Stimulated activated CD8-positive, alpha-beta memory T cell treated with anti-CD3 and anti-CD28 coated beads, Interleukin-2, amount 100 ng/mL, for 48 hours (primary cell): ENCODE measurements at places on chromosomes 2 and 18.

GRCh38 chr18:39105104-39105503 lies 1539.5 kb upstream of the CELF4 start:
- no peak for DNase-seq

DNA sequence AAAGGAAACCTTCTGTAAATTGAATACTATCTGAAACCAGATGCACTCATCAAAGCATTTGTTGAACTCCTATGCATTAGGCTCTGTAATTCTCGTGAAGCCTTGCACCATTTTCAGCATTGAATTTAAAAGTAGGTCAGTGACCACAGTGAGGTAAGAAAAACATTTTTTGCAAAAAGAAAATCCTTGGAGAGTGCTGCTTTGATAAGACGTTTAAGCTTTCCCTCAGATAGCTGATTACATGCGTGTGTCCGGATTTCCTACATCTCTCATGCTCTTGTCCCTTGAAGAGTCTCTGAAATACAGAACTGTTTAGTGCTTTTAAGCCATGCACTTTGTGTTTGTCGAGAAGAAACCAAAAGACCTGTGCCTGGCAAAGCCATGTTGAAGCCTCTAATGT lies 113.6 kb downstream of the FMNL2 start:
- no peak for DNase-seq

DNA sequence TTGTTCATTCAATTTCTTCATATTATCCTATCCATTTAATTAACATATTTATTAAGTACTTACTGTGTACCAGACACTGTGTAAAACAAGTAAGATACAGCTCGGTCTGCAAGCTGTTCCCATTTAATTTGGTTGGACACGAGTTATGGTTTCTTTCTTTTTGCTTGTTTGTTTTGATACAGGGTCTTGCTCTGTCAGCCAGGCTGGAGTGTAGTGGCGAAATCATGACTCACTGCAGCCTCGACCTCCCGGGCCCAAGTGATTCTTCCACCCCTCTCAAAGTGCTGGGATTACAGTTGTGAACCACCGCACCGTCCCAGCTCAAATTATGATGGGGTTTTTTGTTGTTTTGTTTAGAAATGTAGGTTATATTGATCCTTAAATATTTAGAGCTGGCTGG lies 9.0 kb downstream of the CYBRD1 start:
- no peak for DNase-seq

DNA sequence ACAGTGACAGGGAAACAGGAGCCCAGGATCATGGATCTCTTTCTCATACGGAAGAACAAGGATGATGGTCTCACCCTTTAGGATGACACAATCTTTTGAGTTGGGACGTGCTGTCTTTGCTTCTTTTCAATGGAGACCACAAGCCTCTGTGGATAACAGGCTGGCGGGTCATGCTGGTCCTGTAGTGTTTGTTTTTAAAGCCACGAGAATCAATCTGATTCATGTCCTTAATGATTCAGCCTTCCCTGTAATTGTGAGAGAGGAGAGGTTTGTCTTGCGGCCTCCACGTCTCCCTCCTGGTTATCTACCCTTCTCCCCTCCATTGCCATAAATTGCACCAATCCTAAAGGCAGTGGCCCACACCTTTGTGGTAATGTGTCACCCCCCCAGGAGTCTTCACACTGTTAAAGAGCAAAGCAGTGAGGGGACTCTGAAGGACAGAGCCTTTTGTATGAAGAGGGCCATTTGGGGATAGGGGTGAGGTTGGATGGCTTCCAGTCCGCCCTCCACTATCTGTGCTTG lies 87.7 kb upstream of the TGFA start:
- DNase-seq = no peak

DNA sequence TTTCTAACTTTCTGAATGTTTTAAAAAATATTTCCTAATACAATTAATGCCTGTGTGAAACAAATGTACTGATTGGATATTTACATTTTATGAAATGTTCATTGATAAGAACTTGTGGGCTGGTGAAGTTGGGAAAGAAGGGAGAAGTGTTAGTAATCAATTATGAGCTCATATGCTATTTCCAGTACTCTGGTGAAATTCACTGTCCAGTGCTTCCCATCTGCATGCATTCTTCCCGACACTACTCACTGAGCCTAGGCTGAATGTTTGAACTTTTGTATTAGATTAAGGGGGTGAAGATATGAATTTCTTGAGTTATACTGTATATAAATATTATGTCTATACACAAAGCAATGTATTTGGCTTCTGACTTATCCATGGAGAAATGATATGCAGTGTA lies 36.0 kb downstream of the SKA1 start:
- DNase-seq = no peak

GRCh38 chr2:207338220-207338607 lies 172.5 kb upstream of the KLF7 start:
- DNase-seq = no peak

- no peak for DNase-seq
These were observed 30.3 kb downstream of the TEX44 start for GRCh38 chr2:231622963-231623362.

DNA sequence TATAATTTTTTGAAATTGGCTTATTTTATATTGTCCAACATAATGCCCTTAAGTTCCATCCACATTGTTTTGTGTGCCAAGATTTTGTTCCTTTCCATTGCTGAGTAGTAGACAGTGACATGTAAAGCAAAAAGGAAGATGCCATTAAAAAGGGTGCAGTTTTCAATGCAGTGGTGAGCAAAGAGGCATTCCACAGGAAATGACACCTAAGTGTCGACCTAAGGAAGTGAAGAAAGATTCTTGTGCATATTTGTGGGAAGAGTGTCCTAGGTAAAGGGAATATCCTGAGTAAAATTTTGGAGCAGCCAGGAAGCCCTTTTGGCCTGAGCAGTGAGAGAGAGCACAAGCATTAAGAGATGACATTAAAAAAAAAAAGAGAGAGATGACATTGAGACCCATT lies 1099.9 kb downstream of the DPP10 start:
- DNase-seq = no peak

DNA sequence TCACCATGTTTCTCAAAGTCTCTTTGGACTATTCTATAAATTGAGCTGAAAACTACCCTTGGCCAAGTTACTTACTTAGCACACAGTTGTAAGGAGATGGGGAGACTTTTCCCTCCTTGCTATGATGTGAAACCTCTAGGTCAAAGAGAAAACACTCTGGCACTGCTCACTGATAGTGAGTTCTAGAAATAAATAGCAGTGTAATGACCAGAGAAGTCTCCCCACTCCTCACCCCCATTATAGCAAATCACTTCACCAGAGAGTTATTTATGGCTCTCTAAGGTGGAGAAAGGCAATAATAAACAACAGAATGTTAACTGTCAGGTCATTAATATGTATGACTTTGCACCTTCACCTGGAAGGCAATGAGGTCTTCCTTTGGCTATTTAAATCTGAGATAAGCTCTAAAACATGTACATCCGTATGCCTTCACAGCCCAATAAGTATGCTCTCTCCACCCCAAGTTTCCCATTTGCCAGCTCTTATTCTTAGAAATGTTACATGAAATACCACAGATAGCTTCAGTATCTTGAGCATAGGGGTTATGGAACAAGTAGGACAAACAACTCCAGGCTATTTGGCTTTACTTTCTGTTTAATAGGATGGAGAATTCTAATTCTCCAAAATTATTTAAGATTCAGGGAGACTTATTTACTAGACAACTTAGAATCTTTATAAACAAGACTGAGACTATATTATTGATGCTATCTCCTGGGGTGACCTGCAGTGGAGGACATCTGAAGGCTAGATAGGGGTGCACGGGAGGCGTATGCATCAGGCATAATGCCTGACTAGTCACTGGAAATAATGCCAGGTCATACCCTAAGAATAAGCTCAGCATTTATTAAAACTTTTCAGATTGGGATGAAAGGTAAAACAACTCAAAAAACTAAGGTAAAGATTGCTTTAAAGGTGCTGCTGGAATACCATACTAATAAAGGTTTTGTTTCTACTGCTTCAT lies 65.3 kb upstream of the DTNB start:
- DNase-seq = no peak

GRCh38 chr2:123696021-123696420 lies 329.1 kb upstream of the CNTNAP5 start:
- no peak for DNase-seq

DNA sequence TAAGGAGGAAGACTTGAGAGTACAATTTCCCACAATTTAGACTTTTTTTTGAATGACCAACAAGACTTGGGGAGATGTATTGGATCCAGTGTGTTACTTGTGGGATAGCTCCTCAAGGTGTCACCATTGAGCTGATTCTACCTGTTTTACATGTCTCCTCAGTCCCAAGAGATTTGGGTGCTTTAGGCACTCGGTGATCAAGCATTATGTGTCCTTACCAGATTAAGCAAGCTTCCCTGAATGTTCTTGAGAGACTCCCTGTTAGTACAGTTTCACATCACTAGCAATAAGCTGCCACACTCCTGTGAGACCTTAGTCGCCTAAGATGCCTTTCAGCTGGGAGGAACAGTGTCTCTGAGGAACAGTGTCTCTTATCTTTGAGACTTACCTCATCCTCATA lies 384.3 kb upstream of the SYT4 start:
- DNase-seq = no peak

DNA sequence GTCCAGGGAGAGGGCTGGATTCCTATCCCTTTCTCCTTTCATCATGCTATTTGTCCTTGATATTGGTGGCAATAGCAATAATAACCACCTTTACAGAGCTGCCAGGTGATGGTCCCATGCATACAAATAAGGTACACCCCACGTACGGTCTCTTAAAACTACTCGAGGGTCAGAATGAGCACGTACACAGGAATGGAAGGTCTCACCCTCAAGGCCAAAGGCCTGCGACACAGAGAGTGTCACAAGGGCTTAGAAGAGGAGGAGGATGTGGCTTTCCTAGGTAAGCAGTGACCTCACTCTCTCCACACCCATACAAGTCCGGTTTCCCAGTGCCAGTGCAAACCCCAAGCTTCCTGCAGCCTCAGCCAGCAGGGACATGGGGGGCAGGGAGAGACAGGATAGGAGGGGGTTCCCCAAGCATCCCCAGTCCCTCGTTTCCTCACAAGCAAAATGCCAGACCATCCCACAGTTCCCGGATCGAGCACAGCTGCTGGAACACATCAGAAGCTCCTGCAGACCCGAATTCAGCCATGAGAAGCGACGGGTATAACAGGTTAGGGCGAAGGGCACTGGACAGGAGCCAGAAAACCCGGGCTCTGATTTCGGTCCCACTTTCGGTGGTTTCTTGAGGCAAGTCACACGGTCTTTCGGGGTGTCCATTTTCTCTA lies 49.2 kb downstream of the PLB1 start:
- DNase-seq = no peak

DNA sequence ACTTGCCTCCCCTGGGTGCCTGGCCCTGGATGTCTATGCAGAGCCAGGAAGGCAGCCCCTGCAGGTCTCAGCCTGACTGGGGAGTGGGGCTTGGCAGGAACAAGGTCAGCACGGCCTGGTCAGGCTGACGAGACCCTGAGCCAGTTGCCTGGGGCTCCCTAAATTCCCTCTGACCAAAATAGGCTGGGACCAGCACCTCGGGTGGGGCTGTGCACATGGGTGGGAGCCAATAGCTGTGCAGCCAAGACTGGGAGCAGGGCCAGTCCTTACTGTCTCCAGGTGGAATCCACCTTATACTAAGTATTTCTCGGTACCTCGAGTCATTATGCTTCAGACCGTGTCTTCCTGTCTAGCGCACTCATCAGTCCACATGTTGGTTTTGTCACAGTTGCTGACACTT lies 11.4 kb upstream of the IL1R2 start:
- DNase-seq = no peak

- no peak for DNase-seq
These were observed 1468.3 kb downstream of the LRP1B start for GRCh38 chr2:140662504-140662903.
